ENCODE measurements at places on chromosomes 13 and 19.
A peak's percentile ranks its signal among the peaks of the same experiment; 100 is the strongest.

DNA sequence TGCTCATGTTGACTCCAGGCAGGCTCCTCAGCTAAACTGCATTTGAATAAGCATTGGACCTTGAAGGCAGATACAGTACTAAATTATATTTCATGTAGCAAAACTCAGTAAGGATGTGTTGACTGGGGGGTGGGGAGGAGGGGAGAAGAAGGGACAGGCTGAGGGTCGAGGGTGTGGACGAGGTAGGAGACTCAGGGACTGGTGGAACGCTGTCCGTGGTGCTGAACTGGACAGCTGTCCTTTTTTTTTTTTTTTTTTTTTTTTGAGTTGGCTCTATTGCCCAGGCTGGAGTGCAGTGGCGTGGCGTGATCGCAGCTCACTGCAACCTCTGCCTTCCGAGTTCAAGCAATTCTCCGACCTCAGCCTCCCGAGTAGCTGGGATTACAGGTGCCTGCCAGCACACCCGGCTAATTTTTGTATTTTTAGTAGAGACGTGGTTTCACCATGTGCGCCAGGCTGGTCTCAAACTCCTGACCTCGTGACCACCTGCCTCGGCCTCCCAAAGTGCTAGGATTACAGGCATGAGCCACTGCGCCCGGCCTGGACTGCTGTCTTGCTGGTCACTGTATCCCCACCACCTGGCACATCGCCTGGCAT lies 33.2 kb upstream of the CASP14 start:
- no peak for DNase-seq

- DNase-seq, result no peak
These were observed 75.2 kb upstream of the MRI1 start for GRCh38 chr19:13689085-13689484.

GRCh38 chr13:27975564-27976361 lies 6.6 kb upstream of the CDX2 start:
- DNase-seq, result no peak

GRCh38 chr19:13463296-13463695 lies 43.0 kb downstream of the CACNA1A start:
- DNase-seq, result no peak

DNA sequence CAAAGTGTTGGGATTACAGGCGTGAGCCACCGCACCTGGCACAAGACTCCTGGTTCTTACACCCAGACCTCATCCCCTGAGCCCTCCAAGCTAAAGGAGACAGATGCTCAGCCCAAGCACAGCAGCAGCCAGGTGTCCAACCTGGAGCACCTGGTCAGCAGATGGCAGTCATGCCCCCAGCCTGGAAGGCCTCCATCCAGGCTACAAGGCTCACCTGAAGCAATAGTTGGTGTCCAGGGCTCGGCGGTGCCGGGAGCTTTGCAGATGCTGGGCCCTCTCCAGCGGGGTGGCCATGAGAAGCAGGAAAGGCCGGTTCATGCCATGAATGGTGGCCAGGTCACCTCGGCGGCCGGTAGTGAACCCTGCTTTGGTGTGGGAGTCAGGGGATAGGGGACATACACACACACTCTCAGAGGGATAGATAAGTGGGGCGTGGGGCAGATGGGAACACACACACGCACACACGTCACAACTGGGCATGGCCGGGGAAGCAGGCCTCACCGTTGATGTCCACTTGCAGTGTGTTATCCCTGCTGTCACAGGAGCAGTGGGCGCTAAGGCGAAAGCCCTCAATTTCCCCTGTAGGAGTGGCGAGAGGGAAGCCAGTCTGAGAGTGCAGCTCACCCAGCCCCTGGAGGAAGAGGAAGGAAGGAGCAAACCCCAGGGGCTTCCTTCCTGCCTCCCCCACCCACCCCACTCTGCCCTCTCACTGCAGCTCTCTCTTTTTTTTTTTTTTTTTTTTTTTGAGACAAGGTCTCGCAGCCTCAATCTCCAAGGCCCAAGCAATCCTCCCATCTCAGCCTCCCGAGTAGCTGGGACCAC lies 11.8 kb downstream of the TGFB1 start:
- DNase-seq, result no peak

GRCh38 chr13:111184458-111185401 lies 69.6 kb downstream of the ARHGEF7 start:
- peak; percentile 14 for DNase-seq

GRCh38 chr19:6718111-6718740 lies 2.2 kb downstream of the C3 start:
- no peak for DNase-seq

DNA sequence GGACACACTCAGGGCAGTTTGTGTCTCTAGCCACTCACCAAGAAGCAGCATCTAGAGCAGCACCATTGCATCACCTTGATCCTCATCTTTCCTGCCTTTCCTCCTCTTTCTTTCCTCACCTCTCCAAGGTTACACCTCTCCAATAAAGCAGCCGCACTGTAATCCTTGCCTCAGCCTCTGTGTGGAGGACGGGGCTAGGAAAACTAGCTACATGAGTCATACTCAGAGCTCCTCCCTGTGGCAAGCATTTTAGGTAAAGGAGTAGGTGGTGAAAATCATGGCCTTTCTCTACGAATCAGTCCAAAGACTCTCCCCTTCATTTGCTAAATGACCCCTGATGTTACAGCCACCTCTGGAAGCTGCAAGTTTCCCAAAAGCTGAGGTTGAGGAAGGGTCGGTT lies 108.9 kb downstream of the DNAJC15 start:
- DNase-seq, result no peak

- DNase-seq, result no peak
These were observed 193.6 kb downstream of the COL4A1 start for GRCh38 chr13:110113284-110113764.

GRCh38 chr19:10074153-10074552 lies 12.0 kb upstream of the SHFL start:
- no peak for DNase-seq

- DNase-seq, result no peak
These were observed 10.4 kb upstream of the LCP1 start for GRCh38 chr13:46192412-46192811.

DNA sequence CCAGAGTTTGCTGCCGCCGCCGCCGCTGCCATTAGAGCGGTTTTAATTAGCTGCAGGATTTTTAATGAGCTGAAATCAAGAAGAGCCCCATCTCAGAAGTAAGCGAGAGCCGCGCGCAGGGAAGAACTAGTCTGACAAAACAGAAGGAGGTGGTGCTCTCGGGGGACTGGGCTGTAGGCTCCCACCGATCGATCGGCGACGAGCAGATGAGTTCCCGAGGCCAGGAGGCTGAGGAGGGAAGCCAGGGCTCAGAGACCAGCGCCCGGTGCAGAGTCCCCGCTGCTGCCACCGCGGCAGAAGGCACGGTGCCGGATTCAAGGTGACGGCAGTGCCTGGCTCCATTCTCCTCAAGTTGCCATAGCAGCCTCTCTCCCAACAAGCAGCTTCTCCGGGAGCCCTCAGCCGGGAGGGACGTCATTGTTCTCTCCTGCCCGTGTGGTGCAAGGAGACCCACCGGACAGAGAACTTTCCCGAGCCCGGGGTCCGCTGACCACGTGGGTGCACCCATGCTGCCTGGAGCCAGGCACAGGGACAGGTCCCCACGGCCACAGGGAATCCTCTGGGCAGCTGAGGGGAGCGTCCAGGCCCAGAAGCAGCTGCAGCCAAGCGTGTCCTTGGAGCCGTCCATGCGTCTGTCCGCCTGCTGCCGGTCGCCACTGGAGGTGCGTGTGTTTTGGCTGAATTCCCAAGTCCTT lies 62.9 kb downstream of the CHST8 start:
- DNase-seq, result peak; percentile 38

DNA sequence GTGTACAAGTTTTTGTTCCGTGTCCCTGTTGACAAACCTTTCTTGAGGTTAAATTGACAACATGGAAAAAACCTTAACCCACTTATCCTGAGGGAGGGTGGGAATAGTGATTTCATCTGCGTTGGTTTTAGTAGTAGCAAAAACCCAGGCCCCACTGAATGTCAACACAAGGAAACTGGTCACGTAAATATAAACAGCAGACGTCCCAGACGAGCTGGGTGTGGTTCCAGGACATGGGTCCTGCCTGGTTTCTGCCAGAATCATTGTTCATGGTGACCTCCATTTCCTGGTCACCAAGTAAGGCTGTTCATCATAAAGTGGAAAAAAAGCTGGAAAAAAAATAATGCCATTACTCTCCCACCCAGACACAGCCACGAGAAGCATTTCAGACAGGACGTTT lies 16.9 kb upstream of the F2RL3 start:
- no peak for DNase-seq

DNA sequence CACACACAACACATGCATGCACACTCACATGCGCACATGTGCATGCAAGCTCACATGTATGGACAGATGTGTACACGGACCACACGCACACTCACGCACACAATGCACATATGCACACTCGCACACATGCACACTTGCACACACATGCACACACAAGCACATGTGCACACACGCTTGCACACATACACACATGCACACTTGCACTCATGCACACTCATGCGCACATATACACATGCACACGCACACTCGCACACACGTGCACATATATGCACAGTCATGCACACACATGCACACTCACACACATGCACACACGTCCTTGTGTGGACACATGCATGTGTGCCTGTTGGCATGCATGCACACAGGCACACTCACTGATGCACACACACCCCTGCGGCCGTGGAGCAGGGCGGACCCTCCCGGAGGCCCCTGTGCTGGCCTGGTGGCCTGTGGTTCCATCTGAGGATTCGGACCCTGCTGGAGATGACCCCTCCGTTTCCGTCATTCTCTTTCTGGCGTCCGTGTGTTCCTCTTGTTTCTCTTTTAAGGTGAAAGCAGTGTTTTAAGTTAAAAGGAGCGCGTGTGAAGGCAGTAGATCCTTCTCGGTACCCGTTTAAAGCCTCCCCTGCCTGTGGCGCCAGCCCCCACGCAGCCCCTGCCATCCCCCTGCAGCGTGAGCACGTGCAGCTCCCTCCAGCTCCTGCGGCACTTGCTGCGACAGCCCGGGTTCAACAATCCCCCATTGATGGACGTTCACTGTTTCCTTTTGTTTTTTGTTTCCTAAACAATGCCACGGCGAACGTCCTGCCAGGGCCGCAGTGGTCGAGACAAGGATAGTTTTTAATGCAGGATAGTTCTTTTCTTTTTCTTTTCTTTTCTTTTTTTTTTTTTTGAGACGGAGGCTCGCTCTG lies 5.6 kb downstream of the NDUFS7 start:
- no peak for DNase-seq

- DNase-seq, result no peak
These were observed 14.7 kb downstream of the GADD45B start for GRCh38 chr19:2490659-2491058.

- DNase-seq, result no peak
These were observed 192.9 kb downstream of the DCT start for GRCh38 chr13:94286581-94286980.

DNA sequence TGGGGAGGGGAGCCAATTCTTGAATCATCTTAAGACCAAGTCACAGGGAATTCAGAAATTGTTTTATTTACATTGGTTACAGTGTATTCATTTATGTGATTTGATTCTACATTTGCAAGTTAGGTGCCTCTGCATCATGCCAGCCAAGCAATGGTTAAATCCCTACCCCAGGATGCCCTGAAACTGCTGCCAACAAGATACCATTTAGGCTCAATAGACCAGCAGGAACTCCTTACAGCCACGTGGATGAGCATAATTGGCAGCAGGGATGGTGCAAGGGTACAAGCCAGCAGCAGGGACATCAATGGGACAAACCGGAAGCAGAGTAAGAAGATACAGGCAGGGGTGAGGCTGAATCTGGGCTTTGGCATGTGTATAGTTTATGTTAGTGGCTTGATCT lies 72.4 kb upstream of the NBEA start:
- no peak for DNase-seq

DNA sequence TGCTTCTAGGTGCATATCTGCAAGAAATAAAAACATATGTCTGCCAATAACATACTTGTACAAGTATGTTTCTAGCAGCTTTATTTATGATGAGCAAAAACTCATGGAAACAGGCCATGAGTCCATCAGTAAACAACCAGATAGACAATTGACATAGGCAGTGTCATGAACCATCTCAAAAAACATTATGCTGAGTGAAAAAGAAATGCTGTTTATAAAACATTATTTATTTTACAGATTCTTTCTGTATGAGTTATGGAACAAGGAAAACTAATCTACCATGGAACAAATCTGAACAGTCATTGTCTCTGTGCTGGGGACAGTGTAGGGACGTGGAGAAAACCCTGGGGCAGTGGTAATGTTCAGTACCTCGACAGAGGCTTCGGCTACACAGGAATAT lies 283.9 kb downstream of the UQCRFS1 start:
- no peak for DNase-seq

DNA sequence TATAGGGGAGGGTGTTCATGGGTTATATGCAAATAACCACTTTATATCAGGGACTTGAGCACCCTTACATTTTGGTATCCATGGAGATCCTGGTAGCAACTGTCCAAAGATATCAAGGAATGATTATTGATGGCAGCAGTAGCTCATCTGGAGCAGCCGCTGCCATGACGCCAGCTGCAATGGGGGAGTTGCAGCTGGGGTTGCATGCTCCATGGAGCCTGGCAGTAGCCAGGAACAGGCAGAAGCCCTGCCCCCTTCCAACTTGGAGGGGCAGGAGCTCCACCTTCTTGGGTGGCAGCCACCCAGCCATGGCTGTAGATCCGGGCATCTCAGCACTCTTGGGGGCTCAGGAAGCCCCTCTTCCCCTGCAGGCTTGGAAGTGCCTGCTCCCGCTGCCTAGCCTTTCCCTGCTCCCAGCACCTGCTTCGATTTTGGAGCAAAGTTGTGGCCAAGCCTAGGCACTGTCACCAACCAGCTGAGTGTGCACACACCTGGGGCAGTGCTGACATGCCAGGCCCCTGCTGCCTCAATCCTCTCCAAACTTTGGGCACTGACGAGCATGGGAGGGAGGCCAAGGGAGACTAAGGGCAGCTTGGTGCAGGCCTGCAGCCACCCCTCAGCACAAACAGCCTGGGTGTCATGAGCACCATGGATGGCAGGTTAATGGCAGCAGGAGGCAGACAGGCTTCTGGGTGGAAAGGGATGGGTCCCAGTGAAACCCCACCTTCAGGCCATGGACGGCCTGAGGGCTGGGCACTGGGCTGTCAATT lies 235.6 kb upstream of the CSNK1A1L start:
- no peak for DNase-seq

- no peak for DNase-seq
These were observed 12.1 kb downstream of the PRR22 start for GRCh38 chr19:5772416-5772815.

- DNase-seq, result peak; percentile 29
These were observed 15.7 kb upstream of the IGFL4 start for GRCh38 chr19:46056536-46056935.

GRCh38 chr19:6773323-6773931 lies 919 bp downstream of the VAV1 start:
- no peak for DNase-seq

GRCh38 chr13:60392131-60392530 lies 4.9 kb upstream of the TDRD3 start:
- no peak for DNase-seq

DNA sequence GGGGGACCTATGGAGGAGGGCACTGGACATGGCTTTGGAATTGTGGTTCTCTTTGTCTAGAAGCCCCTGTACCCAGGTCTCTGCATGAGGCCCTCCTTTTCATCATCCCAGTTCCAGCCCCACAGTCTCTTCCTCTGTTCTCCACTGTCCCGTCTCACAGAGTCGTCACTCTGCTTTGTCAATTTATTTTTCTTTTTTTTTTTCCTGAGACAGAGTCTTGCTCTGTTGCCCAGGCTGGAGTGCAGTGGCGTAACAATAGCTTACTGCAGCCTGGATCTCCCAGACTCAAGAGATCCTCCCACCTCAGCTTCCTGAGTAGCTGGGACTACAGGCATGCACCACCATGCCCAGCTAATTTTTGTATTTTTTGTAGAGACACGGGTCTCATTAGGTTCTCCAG lies 619 bp upstream of the EXOC3L2 start:
- DNase-seq, result no peak

GRCh38 chr19:35780717-35781116 lies 5.4 kb downstream of the ARHGAP33 start:
- no peak for DNase-seq

Data from NCI-H1105 treated with DMSO at 0.1 percent for 48 hours (cell line).